D721Med (cell line): ENCODE measurements at places on chromosomes 13 and 19.
A peak's percentile ranks its signal among the peaks of the same experiment; 100 is the strongest.

GRCh38 chr13:43116242-43116641, 92.9 kb downstream of the DNAJC15 start:
- DNase-seq = no peak

DNA sequence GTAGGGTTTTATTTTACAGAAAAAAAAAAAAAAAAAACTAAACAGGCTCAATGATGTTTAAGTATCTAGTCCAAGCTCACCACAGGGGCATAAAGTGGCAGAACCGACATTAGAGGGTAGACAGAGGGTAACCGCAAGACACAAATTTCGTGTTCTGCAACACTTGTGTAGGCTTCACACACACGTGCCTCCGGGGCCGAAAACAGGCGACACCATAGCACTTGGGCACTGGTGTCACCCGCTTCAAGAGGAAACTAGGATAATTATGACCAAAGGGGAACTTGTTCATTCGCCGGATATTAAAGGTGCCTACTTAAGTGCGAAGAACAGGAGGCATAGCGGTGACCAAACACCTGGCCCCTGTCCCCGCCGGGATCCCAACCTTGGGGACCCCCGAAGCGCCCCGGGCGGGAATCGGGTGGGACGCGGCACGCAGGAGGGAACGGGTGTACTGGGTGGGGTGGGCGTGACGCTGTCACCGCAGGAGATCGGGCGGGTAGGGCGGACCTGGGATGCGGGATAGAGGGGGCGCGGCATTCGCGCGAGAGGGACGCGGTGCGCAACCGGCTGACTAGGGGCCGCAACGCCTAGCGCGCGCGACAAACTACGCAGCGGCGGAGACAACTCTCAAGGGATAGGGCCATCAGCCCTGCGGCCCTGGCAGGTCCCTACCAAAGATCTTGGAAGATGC, 558 bp downstream of the MZT1 start:
- no peak for DNase-seq

DNA sequence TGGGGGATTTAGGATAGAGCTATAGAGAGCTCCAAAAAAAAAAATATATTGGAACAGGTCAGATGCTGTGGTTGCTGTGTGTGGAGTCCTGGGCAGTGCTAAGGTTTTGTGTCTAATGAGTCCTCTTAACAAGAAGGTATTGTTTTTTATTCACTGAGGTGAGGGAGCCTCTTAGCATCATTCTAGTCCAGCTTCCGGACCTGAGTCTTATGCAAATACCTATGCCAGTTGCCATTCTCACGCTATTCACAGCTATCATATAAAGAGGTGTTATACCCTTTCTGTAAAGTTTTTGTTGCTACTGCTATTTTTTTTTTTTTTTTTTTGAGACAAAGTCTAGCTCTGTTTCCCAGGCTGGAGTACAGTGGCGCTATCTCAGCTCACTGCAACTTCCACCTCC, 1.4 kb downstream of the NLRP2 start:
- no peak for DNase-seq

- no peak for DNase-seq
Observed at GRCh38 chr19:56105090-56105701, 15.9 kb downstream of the ZNF787 start.

- no peak for DNase-seq
Observed at GRCh38 chr19:10061717-10062310, 24.3 kb upstream of the SHFL start.

GRCh38 chr19:4233282-4233853, 4.0 kb downstream of the EBI3 start:
- no peak for DNase-seq

GRCh38 chr13:109332506-109333499, 453.6 kb downstream of the IRS2 start:
- no peak for DNase-seq

DNA sequence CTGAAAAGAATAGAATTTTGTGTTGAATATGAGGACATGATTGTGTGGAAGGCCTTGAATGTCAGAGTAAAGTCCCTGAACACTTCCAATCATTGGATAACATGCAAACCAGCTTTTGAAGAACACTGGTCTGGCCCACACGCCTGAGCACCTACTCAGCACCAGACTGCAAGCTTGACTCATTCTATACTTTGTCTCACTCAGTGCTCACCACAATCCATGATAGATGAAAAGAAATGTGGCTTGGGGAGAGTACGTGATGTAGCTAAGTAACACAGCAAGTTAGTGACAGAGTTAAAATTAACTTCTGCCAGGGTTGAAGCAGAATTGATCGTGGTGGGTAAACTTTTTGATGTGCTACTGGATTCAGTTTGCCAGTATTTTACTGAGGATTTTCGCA, 12.0 kb downstream of the DLEU7 start:
- no peak for DNase-seq

DNA sequence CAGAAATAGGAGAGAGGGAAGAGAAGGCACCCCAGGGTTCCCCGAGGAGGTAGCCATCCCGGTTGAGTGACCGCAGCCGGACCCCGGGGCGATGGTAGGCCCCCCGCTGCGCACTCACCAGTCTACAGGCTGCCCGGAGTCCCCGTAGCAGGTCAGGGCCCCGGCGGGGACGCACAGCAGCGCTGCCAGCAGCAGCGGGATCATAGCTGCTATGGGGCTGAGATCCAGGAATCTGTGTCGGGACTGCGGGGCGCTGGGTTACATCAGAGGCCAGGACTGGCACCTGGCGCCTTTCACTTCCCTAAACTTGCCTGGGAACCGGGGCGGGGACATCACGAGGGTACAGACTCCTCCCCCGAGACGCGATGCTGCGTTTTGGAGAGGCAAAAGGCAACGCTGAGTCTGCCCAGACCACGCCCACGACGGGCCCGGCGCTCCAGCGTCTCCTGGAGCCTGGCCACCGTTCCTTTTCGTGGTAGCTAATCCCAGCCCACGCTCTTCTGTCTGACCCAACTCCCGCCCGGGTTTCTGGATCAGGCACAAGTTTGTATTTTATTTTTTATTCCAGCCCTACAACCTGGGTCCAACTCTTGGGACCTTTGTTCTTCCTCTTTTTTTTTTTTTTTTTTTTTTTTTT, at the start of gene DNASE2:
DNASE2 (minus strand) TSS at position 278 of the 637 bp plus-strand sequence; CDS start at position 204, 74 bp downstream.
- DNase-seq = peak; percentile 96

GRCh38 chr13:83531022-83531421, 351.3 kb downstream of the SLITRK1 start:
- no peak for DNase-seq

DNA sequence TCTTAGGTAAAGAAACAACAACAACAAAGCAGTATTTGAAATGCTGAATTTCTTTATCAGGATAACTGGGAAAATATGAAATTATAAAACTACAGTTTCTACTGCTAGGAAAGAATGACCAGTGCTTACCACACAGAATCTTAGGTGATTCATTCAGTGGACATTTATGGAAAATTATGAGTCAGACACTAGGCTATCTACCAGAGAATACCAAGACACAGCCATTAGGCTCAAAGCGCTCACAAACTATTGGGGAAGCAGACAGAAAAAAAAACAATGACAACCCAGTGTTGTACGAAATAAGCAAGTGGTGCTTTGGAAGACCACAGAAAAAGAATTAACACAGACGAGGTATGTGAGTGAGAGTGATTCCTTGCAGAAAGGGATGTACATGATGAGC, 1019.5 kb downstream of the PCDH9 start:
- no peak for DNase-seq

GRCh38 chr13:99299256-99299919, 7.8 kb downstream of the GPR183 start:
- DNase-seq = no peak

GRCh38 chr13:80037505-80037888, 303.4 kb downstream of the SPRY2 start:
- DNase-seq = no peak

DNA sequence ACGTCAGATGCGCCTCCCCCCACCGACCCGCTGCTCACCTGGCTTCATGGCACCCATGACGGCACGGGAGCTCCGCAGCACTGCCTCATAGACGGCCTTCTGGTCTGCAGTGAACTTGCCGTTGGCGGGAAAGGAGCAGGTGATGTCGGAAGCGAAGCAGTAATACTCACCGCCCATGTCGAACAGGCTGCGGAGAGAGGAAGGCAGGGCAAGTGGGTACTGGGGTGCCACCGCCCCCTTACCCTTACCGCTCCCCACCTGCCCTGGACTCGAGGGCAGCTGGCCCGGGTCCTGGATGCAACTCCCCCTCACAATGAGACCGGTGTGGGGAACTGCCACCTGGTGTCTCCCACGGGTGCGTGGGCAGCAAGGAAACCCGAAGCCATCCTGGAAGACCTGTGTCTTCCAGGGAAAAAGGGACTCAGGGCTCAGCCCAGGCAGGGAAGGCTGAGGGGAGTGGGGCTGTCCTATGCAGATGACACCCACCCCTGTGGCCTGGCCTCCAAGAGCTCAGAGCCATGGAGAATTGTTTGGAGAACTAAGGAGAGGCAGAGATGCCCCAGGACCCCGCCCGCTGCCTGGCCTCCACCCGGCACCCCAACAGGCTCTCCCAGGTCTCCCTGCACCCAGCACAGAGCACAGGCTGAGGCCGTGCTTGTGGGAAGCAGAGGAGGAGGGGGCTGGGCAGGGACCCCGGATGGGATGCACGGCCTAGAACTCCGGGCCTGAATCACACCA, 28.3 kb downstream of the CEBPG start:
- DNase-seq = no peak

DNA sequence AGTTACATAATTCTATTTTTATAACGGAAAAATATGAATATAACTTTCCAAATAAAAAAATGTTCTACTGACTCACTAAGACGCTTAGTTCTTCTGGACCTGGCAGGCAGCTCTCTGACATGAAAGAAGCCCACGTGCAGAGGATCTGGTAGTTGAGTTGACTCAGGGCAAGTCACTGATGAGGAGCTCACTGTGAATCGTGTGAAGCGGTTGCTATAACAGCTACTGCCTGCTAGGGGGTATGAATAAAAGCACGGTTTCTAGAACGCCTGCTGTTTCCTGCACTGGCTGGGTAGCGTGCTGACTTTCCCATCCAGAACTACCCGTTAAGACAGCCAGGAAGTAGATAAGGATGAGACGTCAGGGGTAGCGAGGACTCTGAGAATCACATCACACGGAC, 54.7 kb upstream of the WASF3 start:
- no peak for DNase-seq

DNA sequence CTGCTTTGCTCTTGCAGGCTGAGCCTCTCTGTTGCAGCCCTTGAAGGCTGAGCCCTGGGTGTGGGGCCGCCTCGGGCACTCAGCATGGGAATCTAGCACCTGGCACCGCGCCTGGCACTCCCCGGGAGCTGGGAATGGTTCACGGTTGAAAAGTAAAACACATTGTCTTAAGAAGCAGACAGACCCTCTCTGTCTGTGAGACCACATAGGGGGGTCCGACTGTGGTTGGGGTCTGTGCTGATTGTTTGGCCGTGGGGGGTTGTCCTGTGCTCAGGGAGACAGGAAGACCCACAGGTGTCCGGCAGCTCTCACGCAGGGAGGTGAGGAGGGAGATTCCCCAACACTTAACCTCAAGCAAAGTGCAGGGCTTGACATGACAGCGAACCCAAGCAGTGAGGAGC, 64.8 kb downstream of the SOX1 start:
- DNase-seq = no peak

GRCh38 chr13:45490068-45490467, 25.3 kb downstream of the COG3 start:
- no peak for DNase-seq

GRCh38 chr13:112873851-112874750, 94.9 kb upstream of the MCF2L start:
- peak; percentile 89 for DNase-seq
